ENCODE measurements at places on chromosomes 16 and 17.

DNA sequence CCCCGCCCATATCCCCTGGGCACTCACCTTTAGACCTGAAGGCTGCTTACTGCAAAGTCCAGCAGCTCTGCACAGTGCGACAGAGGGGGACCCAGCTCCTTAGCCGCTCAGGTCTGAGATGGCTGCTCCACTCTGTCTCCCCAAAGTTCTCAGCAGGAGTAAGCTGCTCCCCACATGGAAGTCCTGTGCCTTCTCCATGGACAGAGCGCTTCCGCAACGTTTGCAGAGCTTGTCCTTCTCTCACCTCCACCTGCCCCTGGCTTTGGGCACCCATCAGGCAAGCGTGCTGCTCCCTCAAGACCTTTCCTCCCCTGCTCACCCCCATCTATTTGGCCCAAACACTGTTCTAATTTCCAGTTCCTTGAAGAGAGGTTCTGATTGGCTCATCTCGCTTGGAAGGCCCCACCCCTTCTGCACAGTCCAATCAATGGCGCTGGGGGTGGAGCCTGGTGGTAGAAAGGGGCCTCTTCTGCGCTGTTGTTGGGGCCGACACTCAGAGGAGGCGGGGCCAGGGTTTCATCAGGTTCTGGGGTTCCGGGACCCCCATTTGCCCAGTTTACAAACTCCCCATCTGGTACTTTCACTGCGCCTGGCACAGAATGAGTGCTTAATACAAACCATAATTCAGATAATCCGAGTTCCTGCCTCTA lies 137.2 kb downstream of the CYLD start:
- H3K4me1 ChIP-seq = no peaks in the 10 kb centered on the region
- H3K36me3 ChIP-seq = no peaks in the 10 kb centered on the region
- DNase-seq = no peak
- no peak overlapping the region for H3K4me3 ChIP-seq

DNA sequence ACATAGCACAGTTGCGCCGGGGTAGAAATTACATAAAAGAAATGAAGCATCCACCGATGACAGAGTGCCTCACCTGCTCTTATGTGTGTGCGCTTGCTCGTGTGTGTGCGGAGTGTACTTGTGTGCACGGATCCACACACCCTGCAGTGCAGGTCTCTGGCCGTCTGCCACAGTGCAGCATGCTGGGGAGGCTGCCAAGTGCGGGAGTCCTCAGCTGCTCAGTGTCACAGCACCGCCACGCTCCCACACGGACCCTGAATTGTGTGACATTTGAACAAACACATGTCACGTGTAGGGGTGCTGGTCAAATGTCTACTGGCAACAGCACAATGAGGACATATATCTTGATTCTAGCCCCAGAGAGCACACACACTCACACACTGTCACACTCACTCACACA lies 243.0 kb upstream of the MYOCD start:
- H3K27me3 ChIP-seq = peaks cover 17% of the 10 kb centered on the region
- no peaks in the 10 kb centered on the region for H3K4me1 ChIP-seq
- no peak overlapping the region for H3K27ac ChIP-seq
- H3K36me3 ChIP-seq = no peaks in the 10 kb centered on the region
- no peak overlapping the region for H3K4me3 ChIP-seq
- no peak for DNase-seq

- no peak overlapping the region for H3K27ac ChIP-seq
- DNase-seq = no peak
- H3K4me3 ChIP-seq = no peak overlapping the region
- H3K4me1 ChIP-seq = peaks cover 4% of the 10 kb centered on the region
These were observed 16.0 kb downstream of the RSL1D1 start for GRCh38 chr16:11835309-11835708.

GRCh38 chr17:67052720-67053437 lies 8.5 kb downstream of the CACNG1 start:
- no peaks in the 10 kb centered on the region for H3K4me1 ChIP-seq
- no peak overlapping the region for H3K27ac ChIP-seq
- no peak overlapping the region for H3K4me3 ChIP-seq
- no peak for DNase-seq
- H3K27me3 ChIP-seq = no peaks in the 10 kb centered on the region

DNA sequence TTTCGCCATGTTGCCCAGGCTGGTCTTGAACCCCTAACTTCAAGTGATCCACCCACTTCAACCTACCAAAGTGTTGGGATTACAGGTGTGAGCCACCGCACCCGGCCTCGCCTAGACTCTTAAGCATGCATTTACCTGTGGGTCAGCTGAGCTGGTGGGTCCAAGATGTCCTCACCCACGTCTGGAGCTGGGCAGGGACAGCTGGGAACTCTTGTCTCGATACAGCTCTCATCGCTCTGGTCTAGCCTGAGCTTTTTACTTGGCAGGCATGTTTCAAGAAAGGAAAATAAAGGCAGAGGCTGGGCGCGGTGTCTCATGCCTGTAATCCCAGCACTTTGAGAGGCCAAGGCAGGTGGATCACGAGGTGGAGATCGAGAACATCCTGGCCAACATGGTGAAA lies 56.9 kb upstream of the PHOSPHO1 start:
- H3K27me3 ChIP-seq = no peaks in the 10 kb centered on the region
- H3K4me1 ChIP-seq = no peaks in the 10 kb centered on the region
- H3K36me3 ChIP-seq = peaks cover 6% of the 10 kb centered on the region
- H3K4me3 ChIP-seq = no peak overlapping the region
- DNase-seq = no peak

- H3K4me3 ChIP-seq = no peak overlapping the region
- DNase-seq = peak; percentile 92
- H3K27me3 ChIP-seq = no peaks in the 10 kb centered on the region
- peaks cover 56% of the 10 kb centered on the region for H3K4me1 ChIP-seq
These were observed 4.3 kb downstream of the GDE1 start for GRCh38 chr16:19517424-19518089.

DNA sequence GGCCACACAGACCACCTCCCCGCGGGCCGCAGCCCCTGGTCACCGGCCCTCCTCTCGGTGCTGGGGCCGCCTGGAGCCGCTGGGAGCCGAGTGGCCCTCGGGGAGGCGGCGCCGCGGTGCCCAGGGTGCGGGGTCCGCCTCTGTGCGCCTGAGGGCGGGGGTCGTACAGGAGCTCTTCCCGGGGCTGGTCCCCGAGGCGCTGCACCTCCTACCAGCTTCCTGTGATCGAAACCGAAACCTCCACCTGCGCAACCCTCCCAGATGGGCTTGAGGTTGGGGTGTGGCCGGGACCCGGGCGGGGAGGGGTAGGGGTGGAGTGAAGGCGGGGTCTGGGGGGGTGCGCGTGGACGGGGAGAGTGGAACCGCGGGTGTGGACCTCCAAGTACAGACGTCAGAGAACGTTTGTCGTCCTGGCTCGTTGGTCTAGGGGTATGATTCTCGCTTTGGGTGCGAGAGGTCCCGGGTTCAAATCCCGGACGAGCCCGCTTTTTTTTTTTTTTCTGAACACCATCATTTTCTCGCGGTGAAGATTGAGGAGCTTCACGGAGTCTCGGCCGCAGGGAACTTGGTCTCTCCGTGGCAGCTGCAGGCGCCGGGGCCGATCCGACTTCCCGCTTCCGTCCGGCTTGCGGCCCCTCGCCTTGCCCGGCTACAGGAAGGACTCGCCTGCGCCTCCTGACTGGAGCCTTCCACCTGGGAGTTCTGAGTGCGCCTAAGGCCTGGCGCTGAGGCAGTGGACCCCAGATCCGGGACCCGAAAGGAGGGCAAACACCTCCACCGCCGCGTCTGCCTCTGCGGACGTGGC lies 23.9 kb downstream of the ZNF213 start:
- no peaks in the 10 kb centered on the region for H3K4me1 ChIP-seq
- no peaks in the 10 kb centered on the region for H3K27me3 ChIP-seq
- H3K36me3 ChIP-seq = no peaks in the 10 kb centered on the region
- peak; percentile 83 for DNase-seq
- peak overlapping the region; percentile 87 for H3K4me3 ChIP-seq

DNA sequence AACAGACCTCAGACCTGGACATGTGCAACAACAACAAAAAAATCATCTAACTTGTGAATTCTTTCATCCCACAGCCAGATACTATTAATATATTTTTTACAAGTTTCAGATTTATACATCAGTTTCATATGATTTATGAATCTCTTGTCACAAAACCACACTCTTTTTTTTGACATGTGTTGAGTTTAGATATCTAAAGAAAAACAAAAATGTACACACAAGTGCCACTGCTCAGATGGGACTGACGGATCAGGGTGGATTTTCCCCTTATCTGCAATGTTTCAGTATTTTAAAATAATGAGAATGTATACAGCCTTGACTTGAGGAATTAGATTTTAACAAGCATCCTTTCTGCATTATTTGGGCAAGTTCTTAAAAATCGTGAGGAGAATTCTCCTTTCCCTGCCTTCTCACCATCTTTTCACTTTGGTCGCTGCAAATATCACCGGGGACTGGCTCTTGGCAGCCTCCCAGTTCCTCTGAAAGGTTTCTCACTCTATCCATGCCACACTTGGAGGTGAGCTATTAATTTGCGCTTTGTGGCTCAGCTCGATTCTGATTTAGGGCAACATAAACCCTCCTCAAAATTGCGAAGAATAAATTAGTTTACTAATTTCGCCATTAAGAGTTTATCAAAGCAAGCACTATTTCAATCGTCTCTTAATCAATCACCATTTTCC lies 225.7 kb downstream of the XYLT1 start:
- no peak overlapping the region for H3K27ac ChIP-seq
- DNase-seq = no peak
- no peak overlapping the region for H3K4me3 ChIP-seq
- no peaks in the 10 kb centered on the region for H3K4me1 ChIP-seq

GRCh38 chr17:31700973-31701372 lies 158.1 kb downstream of the COPRS start:
- no peaks in the 10 kb centered on the region for H3K27me3 ChIP-seq
- no peaks in the 10 kb centered on the region for H3K36me3 ChIP-seq
- no peak overlapping the region for H3K4me3 ChIP-seq
- H3K4me1 ChIP-seq = no peaks in the 10 kb centered on the region

- no peaks in the 10 kb centered on the region for H3K27me3 ChIP-seq
- no peak for DNase-seq
- H3K4me1 ChIP-seq = peaks cover 19% of the 10 kb centered on the region
- no peak overlapping the region for H3K27ac ChIP-seq
- H3K36me3 ChIP-seq = no peaks in the 10 kb centered on the region
- H3K4me3 ChIP-seq = no peak overlapping the region
These were observed 2.9 kb upstream of the COASY start for GRCh38 chr17:42559075-42559474.

All from PC-3 (cell line).